ENCODE measurements at places on chromosomes 4 and X.

DNA sequence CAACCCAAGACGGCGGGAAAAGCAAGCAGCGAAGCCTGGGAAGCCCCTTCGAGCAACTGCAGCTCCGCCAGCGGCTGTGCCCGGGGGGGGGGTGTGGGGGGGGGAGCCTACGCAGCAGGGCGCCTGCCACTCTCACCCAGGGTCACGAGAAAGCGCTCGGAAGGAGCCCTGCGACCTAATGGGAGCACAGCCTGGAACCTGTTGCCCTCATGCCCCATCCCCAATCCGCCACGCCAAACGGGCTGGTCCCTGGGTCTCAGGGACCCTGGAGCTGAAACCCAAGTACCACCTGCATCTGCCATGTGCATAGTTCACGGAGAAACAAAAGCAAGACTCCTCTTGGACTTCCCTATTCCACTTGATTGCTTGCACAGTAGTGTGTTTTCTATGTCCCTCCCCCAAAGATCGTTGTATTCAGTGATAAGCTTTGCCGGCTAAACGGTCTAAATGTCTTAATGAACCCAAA, 359 bp upstream of the GAB3 start:
- no peak for DNase-seq

GRCh38 chr4:41406113-41406516, 131.8 kb upstream of the LIMCH1 start:
- no peak for DNase-seq

DNA sequence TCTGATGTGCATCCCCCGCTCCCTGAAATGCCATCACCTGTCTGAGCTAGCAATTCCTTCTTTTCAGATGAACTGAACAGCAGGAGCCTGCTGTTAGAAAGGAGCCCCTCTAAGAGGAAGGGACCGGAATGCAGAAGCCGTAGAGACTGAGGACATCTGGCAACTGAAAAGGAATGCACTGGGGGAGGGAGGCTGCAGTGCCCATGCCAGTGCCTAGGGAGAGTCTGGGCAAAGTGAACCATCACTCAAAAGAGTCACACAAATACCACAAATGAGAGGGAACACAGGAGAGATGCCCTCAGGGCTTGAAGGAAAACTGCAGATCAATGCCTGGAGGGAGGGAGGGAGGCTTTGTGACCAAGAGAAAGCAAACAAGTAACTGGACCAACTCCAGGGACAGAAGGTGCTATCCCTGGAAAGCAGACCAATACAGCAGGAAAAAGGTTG, 93.9 kb upstream of the CBR4 start:
- no peak for DNase-seq

- no peak for DNase-seq
Measured at GRCh38 chr4:86472377-86473019, 112.6 kb upstream of the MAPK10 start.

DNA sequence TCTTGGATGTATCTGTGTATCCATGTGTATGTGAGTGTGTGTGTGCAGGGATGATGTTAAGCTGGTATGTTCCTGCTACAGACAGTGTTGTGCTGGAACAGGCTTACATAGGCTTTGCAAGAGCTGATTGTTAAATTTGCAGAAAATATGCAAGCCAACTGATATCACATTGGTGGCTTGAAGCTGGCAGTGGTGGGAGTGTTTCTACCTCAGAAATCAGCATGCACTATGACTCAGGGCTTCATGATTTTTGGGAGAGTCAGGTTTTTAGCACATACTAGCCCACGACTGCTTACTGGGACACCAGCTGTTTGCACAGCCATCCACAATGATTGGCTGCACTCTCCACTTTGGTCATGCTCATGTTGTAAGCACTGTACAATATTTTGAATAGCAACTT, 261.8 kb downstream of the DHX15 start:
- DNase-seq, result no peak

DNA sequence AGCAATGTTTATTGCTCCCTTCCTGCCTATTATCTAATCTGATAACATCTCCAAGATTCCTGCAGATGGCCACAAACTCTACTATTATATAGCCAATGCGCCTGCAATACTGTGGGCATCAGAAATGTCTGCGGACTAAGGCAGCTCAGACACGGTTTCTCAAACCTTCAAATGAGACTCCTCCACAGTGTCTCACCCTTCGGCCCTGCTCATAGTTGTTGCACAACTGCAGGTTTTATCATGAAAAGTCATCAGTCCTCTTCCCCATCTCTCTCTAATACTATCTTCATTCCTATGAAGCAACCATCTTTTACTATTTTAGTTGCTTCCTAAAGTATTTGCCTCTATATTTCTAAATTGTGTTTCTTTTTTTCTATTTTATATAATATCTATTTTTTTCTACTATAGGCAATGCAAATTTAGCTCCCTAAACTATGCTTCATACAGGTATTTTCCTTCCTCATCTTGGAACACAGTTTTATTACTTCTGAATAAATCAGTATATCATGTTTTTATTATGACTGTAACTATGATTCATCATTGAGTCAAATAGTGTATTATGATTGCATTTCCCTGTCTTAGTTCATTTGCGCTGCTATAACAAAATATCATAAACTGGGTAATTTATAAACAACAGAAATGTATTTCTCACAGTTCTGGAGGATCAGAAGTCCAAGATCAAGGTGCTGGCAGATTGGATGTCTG, 129.7 kb upstream of the EDNRA start:
- DNase-seq, result no peak

GRCh38 chrX:9586992-9587392, 122.1 kb downstream of the TBL1X start:
- no peak for DNase-seq

DNA sequence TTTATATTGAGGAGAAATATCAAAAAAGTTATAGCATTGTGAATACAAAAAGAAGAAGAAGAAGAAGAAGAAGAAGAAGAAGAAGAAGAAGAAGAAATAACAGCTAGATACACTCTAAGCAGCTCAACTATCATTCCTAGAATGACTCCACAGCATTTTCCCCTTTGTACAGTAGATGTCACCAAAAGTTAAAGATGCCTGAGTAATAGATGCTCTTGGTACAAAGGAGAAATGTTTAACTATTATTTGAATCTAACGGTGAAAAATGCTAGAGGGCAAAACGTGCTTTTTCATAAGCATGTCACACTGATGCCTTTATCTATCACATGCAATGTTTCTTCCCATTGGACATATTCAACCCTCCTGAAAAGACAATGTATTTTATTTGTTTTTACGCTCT, 178.4 kb upstream of the GPRIN3 start:
- DNase-seq, result no peak

DNA sequence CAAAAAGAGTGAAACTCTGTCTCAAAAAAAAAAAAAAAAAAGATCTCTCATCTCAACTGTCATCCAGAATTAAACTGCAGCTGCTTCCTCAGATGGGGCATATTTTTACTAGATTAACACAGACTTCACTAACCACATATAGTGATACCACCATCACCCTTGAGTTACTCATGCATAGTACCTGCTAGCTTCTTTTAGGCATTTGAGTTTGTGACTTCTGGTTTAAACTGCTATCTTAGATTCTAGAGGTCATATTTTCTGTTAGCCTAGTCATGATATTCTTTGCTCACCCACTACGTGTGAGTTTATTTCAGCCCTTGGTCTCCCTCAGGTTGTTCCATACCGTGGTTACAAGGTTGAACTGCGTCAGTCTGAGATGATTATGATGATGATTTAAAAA, 154.9 kb upstream of the BMP3 start:
- no peak for DNase-seq

DNA sequence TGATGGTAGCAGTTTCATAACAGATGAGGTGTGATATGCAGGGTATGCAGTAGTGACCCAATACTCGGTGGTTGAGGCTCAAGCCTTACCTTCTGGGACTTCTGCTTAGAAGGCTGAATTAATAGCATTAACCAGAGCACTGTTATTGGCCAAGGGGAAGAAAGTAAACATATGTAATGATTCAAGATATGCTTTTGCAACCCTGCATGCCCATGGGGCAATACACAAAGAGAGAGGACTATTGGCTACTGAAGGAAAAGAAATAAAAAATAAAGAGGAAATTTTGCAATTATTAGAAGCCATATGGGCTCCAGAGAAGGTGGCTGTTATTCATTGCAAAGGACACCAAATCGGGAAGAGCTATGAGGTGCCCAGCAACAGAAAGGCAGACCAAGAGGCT, 8.7 kb downstream of the GAGE10 start:
- no peak for DNase-seq

DNA sequence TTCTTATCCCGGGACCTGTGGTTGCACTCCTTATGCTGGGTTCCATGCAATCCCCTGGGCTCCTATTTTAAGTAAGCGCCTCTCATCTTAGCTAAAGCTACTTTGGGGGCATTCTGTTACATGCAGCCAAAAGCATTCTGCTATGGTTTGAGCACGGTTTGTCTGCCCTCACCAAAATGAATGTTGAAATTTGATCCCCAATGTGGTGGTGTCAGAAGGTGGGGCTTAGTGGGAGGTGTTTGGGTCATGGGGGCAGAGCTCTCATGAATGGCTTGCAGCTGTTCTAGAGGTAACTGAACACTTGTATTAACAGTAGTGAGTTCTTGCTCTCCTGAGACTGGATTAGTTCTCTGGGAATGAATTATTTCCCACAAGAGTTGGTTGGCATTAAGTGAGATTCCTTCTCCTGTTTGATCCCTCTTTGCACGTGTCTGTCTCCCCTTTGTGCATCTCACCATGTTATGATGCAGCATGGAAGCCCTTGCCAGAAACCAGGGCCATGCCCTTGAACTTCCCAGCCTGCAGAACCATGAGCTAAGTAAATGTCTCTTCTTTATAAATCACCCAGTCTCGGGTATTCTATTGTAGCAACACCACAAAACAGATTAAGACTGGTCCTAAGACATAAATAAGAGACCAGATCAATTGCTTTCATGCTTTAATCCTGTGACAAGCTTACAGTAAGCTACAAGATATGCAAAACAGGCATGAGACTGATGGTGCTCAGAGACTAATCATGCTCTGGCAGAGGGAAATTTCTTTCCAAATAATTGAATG, 141.8 kb downstream of the TSPAN5 start:
- DNase-seq, result no peak

DNA sequence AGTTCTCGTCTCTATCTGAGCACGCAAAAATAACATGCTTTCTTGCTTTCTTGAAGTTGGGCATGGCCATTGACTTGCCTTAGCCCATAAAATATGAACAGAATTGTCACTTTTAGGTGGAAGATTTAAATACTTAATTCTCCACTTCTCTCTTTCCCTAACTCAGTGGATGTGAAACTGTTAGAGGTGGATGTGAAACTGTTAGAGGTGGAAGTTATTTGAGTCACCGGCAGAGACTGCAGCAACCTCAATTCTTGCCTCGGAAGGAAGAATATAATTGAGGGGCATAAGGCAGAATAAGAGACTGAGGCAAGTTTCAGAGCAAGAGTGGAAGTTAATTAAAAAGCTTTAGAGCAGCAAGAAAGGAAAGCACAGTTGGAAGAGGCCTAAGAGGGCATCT, 2.8 kb upstream of the PARM1 start:
- no peak for DNase-seq

DNA sequence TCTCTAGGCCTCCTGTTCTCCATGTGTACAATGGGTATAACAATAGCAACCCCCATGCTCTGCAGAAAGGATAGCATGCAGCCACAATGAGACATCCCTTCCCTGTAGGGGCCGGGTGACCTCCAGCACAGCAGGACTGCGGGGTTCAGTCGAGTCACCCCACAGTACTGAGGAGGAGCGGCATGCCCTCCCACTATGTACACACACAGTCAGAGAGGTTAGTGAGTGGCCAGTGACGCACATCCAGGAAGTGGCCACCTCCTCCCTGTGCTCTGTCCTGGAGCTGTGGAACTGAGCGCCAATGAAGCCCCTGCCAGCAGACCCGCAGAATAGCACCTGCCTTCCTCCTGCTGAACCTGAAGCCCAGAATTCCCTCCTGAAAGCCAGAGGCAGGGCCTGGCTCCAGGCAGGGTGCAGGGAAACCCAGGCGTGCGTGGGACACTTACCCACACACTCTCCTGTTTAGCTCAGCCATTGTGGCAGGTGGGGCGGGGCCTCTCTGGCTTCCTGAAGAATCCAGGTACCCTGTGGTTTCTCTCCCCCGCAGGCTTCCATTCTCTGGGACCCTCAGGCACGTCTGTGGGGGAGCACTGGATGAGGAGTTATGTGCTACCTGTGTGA, 50.0 kb downstream of the WFS1 start:
- DNase-seq, result no peak

GRCh38 chrX:8726031-8726652, 5.8 kb downstream of the ANOS1 start:
- no peak for DNase-seq

- no peak for DNase-seq
Measured at GRCh38 chr4:10164877-10165283, 48.3 kb upstream of the WDR1 start.

DNA sequence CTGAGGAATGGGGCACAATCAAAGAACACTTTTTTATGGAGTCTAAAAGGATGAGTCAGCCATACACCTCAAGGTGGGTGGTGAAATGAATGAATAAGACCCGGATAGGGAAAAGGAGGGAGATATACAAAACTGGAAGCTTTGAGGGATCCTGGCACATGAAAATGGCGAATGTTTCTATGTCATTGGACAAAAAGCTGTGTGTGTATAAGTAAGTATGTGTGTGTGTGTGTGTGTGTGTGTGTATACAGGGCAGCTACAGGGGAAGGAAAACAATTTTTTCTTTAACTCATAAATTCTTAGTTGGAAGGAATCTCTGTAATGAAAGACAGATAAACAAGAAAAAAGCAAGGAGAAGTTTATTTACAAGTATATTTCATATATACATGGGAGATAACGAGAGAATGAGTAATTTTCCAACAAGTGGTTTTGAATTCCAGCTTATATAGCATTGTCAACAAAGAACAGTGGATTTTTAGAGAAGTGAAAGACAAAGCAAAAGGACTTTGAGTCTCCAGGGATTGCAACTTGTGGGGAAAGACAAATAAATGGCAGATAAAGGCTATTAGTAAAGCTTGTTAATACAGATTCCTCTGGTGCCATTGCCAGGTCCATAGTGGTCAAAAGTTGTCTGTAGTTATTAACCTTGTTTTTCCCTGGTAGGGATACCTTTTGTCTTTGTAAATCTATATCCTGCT, 99.7 kb downstream of the MMRN1 start:
- no peak for DNase-seq

DNA sequence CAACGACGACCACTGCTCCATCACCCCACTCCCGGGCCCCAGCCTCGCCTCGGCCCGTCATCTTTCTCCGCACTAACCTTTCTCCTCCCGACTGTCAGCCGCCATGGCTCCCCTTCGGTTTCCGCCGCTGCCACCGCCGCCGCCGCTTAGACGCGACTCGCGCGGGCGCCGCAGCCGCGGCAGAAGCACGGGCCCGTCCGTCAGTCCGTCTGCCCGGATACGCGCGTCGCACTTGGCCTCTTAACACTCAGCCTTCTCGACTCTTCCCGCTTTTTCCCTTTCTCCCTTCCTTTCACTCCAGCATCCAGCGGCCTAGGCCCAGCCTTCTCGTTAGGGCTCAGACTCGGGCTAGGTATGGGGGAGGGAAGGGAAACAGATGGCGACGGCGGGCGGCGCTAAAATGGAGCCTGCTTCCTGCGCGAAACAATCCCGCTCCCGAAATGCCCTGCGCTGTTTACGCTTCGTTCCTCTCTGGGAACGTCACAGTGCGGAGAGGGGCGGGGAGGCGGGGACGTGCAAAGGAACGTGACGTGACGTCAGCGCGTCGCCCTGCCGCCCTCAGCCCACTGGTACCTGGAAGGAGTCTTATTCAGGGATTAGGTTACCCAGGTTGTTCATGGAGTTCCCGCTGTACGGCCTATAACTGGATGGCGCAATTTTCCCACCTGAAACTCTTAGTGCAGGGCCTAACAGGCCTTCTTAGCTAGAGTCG, at the start of gene YTHDC1:
Gene YTHDC1, minus strand, starts transcription at position 442 of the 712 bp plus-strand sequence. Its CDS starts 337 bp downstream, at position 105.
- peak; percentile 92 for DNase-seq
